Cortex of kidney (tissue), 1 donor: ENCODE measurements at places on chromosomes 1 and 21.

DNA sequence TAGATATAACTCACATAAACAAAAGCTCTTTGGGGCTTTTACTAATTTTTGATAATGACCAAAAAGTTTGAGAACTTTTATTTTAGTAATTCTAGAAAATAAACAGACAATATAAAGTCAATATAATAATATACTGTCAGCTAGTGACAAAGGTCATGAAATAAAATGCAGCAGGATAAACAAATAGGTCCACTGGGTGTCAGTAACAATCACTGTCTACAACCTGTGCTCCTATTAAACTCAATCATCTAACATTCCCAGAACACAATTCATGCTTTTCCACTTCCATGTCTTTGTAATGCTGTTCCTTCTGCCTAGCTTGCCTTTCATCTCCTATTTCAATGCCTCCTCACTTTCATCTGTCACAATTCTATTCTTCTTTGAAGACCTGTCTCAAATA is 186.1 kb downstream of the GIPC2 start:
- DNase-seq, result no peak

- no peak for DNase-seq
Observed at GRCh38 chr1:228977307-228977706, 242.0 kb downstream of the RHOU start.

GRCh38 chr1:46689356-46689755 is 17.7 kb downstream of the TEX38 start:
- DNase-seq, result no peak

DNA sequence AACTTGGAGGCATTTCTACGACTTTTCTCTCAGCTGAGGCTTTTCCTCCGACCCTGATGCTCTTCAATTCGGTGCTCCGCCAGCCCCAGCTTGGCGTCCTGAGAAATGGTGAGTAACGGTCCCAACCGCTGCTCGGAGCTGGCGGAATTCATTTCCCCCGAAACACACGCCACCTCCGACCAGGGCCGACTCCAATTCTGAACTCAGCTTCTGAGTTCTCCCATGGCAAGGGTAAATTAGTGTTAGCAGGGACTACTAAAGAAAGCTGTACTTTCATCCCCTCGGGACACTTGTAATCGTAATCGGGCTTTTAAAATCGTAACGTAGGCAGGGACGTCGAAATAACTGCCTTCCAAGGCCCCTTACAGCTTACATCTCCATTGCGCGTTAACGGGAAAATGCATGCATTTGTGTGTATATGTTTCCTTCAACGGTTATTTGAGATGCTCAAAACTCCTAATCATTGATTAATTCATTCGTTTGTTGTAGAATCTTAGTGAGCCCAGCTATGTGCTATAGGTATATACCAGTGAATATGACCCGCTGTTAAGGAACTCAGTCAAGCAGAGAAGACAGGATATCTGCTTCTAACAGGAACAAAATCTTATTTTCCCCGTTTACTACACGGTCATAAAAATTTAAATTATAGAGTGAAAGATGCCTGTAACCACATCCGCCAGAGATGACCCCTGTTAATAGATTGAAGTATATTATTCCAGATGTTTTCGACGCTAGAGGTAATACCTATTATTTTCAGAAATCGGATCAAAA is 472 bp downstream of the DTL start:
- DNase-seq, result no peak

- DNase-seq, result no peak
Observed at GRCh38 chr1:197806718-197807117, 31.4 kb upstream of the DENND1B start.

- DNase-seq, result no peak
Observed at GRCh38 chr21:46311568-46311967, 12.1 kb downstream of the C21orf58 start.

GRCh38 chr1:89989799-89990198 is 5.1 kb upstream of the ZNF326 start:
- DNase-seq, result no peak

DNA sequence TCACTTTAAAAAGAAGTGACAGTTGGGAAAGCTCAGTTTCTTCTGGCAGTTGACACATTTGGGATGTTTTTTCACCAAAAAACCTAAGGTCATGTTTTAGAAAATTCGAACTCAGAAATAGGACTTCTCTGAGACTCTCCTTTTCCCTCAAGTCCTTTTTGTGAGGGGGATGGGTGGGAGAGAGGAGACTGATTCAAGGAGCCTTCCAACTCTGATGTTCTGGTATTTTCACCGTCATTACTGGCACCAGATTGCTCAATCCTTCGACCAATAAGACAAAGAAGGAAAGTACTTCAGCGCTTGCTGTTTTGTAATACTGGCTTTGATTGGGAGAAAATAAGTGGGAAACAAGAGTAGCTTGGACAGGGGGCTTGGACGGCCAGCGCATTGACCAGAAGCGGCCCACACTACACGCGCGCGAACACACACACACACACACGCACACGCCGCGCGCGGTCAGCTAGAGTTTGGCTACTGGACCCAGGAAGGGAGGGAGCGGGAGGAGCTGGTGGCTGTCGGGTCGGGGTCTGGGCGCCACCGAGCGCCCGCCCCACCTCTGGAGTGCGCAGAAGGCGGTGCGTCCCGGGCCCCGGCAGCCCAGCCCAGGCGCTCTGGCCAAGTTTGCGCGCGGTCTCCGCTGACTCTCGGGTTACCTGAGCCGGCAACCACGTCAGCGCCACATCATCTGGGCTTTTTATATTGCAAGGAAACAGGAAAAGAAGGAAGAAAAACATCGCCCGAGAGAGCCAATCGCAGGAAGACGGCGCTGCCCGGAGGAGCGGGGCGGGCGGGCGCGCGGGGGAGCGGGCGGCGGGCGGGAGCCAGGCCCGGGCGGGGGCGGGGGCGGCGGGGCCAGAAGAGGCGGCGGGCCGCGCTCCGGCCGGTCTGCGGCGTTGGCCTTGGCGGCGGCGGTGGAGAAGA is at the start of gene KCNK1:
Gene KCNK1 (plus strand): TSS at position 855 of the 921 bp plus-strand sequence. CDS start 66 bp downstream, at position 921.
- no peak for DNase-seq

DNA sequence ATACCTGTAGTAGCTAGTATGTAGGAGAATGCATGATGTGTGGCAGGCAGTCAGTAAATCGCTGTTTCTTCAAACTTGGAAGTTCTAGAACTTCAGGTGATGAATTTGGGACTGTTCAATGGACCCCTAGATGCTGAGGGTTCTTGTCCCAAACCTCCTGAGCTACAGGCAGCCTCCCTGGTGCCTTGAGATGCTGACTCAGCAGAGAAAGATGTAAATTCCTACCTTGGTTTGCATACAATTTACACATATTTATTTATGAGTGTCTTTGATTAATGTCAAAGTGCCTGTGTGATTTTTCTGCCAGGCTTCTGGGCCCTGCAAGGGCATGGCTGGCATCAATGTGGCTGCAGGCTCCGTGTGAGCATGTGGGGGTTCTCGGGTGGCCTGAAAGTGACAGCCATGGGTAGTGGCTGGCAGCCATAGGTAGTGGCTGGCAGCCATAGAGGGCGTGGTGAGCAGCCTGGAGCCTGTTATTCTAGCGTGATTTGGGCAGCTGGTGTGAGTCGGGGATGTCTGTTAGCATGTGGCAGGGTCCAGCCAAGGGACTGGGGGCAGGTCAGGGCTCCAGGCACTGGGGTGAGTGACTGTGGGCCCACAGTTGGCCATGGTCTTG is 13.2 kb upstream of the POU3F1 start:
- DNase-seq, result no peak

DNA sequence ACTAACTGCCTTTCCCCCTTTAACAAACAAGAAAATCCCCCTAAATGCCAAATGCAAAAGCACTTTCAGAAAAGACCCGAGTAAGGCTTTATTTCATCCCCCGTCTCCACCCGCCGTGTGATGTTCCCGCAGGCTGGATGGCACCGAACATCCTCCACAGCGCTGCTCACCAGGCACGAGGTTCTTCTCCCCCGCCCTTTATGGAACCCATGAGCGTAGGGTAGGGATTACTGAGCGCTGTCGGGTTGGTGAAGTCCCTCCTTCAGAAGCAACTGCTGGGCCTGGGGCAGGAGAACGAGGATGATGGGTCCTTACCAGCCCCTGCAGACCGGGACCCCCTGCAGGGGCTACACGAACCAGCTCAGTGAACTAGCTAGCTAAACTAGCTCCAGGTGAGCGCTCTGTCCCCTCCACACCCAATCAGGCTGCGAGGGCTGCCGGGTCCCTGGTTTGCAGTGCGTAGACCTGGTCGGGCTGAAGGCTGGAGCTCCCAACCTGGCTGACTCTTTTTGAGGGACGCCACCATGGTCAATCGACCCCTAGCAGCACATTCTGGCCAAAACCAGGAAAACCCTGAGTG is 80.4 kb downstream of the ITPKB start:
- DNase-seq, result no peak

DNA sequence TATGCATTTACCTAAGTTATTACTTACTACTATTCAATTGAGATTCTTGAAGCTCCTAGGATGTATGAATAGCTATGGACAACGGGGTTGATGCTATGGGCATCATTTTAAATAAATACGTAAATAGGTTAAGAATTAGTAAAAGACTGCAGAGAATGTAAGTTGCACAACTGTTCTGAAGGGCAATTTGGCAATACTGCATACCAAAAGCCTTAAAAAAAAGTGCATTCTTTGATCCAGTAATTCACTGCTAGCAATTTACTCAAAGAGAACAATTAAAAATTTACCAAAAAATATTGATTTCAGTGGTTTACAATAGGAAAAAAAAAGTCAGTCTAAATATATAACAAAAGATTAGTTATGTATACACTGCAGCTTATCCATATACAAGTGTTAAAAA is 3.5 kb downstream of the ARPC5 start:
- no peak for DNase-seq

- DNase-seq, result no peak
Observed at GRCh38 chr1:173257805-173258204, 50.7 kb upstream of the TNFSF4 start.

- no peak for DNase-seq
Observed at GRCh38 chr1:172823534-172823933, 164.6 kb downstream of the FASLG start.

GRCh38 chr1:31937300-31938183 is 626 bp downstream of the PTP4A2 start:
- DNase-seq, result no peak

GRCh38 chr1:39754026-39754570 is 15.4 kb downstream of the PPIE start:
- DNase-seq, result no peak

DNA sequence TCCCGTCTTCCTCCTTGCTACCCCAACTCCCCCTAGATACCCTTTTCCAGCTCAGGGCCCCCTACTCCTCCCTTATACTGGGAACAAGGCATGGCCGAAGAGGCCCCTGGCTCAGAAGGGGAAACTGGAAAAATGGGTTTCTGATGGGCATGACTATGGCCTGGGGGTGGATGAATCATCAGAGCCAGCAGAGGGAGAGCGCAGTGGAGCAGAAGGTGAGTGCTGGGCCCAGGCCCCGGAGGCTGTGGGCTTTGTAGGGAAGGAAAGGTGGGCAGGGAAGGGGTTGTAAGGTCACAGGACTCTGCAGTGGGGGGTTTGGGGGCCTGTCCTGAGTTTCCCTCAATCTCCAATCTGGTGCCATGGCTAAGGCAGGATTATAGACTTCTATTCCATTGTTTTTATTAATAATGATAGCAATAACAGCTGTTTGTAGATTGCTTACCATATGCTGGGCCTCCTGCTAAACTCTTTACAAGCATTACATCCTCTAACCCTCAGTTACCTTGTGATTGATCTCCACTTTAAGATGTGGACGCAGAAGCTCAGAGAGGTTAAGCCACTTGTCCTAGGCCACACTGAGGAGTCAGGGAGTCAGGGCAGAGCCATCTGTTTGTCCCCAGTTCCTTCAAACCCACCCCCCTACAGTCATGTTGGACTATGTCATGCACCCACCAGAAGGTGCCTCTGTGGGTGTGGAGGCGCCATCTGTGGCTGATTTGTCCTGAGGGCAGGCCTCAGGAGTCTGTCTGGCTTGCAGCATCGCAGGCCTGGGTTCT is 36.2 kb upstream of the ZNF362 start:
- DNase-seq, result no peak
